Left ventricle myocardium superior (tissue), 1 donor: ENCODE measurements at places on chromosomes 3 and 15. TPM values are rescaled to one million over a fixed set of nuclear protein-coding genes. Genes with fewer than 3 reads are reported as not detected.

VWA5B2 gene
- total RNA-seq: not detected

GRCh38 chr15:70720228-70721016 is 42.9 kb downstream of the UACA start:
- no peak for DNase-seq

DNA sequence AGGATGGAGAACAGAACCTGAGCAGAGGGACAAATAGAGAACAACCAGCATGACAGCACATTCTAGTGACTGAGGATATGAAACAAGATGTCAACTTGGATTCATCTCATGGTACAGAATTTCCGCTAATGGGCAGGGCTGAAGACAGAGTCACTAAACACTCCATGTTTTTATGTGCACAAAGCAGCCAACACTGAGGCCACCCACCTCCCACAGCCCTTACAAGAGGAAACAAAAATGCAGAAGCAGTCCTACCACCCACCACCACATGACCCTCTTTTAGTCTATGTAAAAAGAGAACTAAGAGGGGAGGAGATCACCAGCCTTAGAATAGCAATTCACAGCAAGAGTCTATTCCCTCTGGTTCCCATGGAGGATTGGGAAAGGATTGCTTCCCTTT is 131.4 kb upstream of the UBE2E2 start:
- no peak for DNase-seq

RPL32 gene
- 931 TPM for total RNA-seq

SERPINI1 gene
- 5.1 TPM for total RNA-seq
